ENCODE measurements at places on chromosomes 11 and 22.

DNA sequence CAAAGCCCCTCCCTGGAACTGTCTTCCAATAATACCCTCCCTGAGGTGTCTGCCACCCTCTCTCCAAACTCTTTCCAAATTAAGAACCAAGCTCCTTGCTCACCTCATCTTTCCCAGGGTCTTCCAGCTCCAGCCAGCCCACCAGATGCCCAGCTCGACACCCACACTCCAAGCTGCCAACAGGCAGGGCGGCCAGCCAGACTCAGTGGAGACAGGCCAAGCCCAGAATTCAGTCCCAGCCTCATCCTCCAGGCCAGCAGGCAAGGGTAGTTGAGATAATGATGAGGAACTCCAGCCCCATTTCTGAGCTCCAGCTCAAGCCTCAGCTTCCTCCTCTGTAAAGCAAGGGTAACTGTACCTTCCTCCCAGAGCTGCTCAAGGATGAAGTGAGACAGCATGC is 132.9 kb downstream of the CHST1 start:
- DNase-seq: no peak

DNA sequence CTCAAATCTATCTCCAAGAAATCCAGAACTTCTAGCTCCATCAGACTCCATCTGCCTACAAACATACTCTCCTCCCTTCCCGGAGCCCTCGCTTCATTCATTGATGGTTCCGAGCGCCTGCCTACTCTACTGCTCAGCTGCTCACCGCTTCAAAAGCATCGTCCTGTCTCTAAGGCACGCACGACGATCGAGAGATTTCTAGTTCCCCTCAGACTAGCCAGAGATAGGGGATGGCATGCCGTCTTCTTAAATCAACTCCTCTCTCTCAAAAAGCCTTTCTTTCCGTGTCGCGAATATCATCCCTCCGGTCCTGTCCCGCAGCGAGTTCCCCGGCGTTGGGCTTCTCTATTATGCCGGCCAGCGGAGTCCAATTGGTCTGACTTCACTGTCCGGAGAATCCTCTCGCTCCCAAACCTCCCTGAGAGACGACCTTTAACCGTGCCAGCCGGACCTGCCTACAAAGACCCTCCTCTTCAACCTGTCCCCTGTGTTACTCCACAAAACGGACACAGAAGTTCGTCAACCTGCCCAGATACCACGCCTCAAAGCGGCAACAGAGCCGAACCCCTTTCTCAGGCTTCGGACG is 592 bp downstream of the EEF1G start:
- DNase-seq: no peak

DNA sequence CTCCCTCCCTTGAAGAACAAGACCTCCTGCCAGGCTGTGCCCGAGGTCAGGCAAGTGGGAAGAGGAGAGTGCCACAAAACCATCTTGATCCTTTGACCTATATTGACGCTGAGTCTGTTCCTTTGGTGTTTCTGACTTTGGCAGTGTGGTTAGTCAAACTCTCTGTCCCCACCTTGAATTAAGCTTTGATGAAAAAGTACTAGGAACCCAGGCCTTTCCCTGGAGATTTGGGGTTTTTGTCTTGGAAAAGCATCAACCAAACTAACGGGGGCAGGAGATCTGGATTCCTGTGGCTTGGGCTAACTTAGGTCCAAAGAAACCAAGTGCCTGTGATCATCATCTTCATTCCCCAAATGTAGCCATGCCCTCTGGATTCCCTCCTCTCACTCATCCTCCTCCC is 40.4 kb downstream of the ARFGAP2 start:
- DNase-seq: peak; percentile 36

DNA sequence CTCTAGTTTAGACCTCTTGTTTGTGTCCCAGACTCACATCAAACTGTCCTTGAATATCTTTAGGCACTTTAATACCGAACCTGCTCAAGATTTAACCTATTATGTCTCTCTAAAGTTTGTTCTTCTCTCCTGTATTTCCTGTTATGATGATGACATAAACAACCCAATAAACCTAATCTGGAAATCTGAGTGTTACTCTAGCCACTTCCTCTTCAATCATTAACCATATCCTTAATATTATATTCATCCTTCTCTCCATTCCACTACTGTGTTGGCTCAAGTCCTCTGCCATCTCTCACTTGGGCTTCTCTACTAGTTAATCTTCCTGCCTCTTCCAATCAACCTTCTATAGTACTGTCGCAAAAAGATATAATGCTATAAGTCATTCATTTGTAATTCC is 36.0 kb downstream of the COPB1 start:
- DNase-seq: no peak

GRCh38 chr11:15291885-15292284 is 177.2 kb downstream of the INSC start:
- DNase-seq: no peak

DNA sequence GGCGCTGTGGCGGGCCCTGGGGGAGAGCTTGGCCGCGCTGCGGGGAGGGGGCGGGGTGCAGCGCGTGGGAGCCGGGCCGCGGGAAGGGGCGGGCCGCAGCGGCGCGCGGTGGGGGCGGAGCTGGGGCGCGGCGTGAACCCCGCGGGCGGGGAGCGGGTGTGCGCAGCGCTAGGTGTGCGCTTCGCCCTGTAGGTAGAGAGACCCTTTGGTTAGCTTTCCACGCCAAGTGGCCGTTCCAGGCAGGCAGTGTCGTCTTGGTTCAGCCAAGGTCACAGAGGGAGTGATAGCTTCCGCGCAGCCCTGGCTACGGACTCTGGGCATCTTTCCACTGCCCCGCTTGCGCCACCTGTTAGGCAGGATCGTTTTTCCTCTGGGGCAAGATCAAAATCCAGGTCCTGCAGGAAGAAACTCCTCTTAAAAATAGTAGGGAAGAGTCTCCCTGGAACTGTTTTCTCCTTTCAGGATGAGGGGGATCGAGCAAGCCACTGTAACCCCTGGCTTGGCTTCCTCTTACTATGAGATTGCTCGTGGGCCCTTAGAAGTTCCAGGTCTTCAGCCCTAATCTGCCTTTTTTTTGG is 434 bp downstream of the BANF1 start:
- peak; percentile 44 for DNase-seq
